ENCODE measurements at places on chromosomes 4 and X.

DNA sequence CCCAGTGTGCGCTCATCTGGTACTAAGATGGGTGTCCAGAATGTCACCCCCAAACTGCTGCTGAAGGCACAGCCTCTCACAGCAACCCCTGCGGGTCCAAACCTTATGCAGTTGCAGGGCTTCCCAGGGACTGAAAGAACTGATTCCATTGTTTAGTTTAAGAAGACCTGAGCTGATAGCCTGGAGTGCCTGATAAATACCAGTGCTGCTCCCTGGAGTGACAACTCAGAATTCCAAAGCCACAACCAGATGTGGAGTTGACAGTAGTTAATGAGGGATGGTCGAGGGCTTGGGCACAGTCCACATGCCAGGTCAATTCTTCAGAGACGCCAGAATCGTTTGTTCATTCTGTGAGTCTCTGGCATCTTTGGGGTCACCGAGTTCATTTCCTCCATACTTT lies 71.2 kb downstream of the LNX1 start:
- DNase-seq, result no peak

GRCh38 chr4:34105311-34105710 lies 2139.0 kb downstream of the ARAP2 start:
- no peak for DNase-seq

GRCh38 chr4:166842795-166843261 lies 391.5 kb downstream of the SPOCK3 start:
- DNase-seq, result no peak

DNA sequence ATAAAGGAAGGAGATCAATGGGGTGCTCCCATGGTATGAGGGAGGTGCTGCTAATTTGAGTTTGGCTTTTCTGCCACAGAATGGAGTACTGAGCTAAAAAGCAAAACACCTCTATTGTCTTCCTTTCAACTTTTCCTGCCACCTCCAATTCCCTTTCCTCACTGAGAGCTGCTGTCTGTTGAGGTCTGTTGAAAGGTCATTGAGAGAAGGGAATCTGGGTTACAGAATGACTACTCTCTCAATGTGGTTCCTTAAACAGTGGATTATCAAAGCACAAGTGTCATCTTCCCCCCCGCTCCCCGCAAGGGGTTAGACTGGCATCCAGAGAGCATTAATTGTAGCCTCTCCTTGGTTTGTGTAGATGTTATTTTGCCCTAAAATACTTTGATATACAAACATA lies 10.7 kb downstream of the USP9X start:
- DNase-seq, result no peak

GRCh38 chr4:173171098-173171497 lies 2.5 kb downstream of the GALNT7 start:
- DNase-seq, result no peak

DNA sequence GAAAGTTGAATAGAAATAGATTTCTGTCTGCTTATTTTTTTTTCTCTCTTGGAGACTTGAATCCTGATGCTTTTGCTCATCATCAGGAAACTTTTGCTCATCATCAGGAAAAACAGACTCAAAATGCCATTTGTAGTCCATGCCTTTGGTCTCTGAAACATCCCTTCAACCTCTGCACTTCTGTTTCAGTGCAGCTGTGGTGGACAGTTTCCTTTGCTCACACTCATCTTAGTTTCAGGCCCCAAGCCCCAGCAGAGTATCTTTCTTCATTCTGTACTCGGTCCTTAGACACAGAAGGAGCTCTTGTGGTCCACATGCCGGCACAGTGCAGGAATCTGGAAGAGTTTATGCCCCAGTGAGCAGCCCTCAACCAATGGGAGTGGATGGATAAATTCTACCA lies 337.9 kb downstream of the PPP3CA start:
- DNase-seq, result no peak

DNA sequence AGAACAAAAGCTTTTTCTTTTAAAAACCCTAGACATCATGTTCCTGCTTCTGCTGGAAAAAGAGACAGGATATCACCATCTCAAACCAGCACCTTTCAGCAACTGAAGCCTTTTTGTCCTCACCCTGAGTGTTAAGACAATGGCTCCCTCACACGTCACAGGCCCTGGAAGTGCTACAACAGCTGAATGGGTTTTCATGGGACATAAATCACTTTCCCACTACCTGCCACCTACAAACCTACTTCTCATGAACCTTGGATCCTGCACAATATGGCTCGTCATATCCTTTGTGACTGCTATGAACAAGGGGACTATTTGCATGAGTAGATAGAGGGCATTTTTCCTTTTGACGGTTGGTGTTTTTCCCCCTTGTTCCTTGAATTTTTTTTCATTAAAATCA lies 93.6 kb downstream of the TSPAN5 start:
- no peak for DNase-seq

GRCh38 chrX:8711401-8711800 lies 20.5 kb downstream of the ANOS1 start:
- DNase-seq, result no peak

GRCh38 chr4:114279711-114280110 lies 300.3 kb upstream of the ARSJ start:
- DNase-seq, result no peak

GRCh38 chr4:181905708-181906107 lies 337.5 kb upstream of the TENM3 start:
- no peak for DNase-seq

DNA sequence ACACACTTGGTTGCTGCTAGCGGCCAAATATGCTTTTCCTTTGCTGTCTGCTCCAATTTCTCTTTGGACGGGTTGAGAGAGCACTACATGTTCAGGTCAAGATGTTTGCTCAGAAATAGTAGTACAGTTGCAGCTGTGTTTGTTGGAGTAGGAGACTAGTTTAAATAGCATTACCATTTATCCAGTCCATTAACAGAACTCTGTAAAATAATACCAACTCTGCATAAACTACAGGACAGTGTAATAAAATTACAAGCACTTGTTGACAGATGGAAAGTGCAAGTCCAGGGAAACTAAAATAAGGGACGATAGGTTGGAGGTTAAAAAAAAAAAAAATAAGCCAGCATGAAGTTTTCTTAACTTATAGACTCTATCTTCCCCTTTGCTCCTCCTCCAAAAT lies 20.2 kb downstream of the SLIT2 start:
- DNase-seq, result no peak

DNA sequence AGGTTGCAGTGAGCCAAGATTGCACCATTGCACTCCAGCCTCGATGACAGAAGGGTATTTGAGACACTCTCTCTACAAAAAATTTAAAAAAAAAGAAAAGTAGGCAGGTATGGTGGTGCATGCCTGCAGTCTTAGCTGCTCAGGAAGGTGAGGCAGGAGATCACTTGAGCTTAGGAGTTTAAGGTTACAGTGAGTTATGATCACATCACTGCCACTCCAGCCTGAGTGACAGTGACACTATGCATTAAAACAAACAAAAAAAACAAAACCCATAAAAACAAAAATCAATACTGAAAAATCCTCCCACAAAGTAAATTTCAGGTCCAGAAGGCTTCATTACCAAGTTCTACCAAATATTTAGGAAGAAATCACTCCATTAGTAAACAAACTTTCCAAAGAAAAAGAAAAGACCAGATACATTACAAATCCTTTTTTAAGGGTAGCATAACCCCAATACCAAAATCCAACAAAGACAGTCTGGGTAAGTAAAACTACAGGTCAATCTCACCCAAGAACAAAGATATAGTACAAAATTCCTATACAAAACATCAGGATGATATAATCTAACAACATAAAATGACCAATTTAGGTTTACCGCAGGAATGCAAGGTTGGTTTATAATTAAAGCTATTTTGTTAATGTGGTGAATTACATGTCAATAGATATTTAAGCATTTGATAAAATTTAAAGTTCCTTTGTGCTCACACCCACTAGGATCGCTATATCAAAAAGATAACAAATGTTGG lies 11.7 kb downstream of the NELFA start:
- no peak for DNase-seq

- DNase-seq, result no peak
These were observed 377.6 kb upstream of the GATB start for GRCh38 chr4:152138451-152138850.

DNA sequence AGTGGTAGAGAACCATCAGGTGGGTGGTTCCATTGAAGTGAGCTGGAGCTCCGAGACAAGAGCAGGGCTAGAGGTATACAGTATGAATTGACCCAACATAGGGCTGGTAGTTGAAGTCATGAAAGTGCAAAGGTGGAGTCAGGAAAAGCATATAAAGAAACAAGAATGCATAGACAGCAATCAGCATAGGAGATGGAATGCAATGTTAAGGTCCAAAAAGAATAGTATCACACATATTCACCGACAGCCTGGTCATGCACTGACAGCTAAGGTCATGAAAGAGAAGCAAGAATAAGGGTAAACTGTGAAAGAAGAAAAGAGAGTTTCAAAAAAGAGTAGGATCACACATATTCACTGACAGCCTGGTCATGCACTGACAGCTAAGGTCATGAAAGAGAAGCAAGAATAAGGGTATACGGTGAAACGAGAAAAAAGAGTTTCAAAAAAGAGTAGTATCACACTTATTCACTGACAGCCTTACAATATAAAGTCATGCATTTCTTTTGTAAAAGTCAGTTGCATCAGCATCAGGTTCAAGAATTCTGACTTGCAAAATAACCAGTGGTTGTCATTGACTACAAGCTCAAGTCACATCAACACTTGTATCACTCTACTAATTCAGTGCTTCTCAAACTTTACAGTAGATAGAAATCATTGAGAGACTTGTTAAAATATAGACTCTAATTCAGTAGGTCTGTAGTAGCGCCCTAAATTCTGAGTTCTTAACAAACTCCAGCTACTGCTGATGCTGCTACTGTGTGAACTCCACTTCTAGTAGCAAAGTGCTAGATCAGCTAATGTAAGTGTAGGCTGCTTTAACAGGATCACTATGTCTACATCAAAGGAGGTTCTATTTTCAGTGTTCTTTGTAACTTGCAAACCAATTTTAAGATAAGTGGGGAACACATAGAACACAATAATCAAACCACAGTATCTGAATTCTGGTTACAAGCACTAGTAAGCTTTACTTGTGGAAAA lies 221.9 kb downstream of the PDGFC start:
- no peak for DNase-seq

GRCh38 chr4:140875746-140876452 lies 119.7 kb upstream of the TBC1D9 start:
- DNase-seq, result no peak

GRCh38 chr4:144302704-144303536 lies 162.4 kb upstream of the GYPA start:
- DNase-seq, result no peak

GRCh38 chr4:20299515-20299914 lies 47.8 kb downstream of the SLIT2 start:
- DNase-seq, result no peak

DNA sequence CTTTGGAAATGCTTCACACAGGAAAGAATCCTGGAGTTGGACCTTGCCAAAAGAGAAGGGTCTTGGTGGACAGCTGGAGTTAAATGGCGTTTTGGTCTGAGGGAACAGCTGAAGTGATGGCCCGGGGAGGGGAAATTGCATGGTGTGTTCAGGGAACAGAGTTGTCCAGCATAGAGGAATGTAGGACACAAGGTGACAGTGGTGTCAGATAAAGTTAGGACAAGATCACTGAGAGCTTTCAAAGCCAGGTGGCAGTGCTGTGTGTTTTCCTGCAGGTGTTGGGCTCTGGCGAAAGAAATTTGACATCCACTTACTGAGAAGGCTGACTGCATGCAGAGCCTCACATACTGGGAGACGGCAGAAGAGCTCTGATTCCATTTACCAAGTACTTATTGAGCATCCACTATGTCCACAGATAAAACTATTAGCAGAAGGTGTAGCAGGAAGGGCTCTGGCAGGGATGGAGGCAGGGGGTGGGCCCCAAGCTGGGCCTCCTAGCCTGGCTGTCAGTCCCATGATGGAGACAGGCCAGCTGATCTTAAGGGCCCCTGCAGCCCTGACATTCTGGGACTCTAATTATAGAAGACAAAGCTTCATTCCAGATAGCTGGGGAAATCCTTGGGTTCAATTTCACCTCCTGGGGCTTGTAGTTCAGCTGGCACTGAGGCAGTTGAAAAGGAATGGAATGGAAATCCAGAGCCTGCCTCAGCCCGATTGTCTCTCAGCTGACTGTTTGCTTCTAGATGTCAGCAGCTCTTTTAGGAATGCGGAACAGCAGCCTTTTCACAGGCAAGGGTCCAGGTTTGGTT lies 150.2 kb upstream of the MAMLD1 start:
- no peak for DNase-seq

GRCh38 chr4:173288698-173289352 lies 45.3 kb downstream of the HMGB2 start:
- no peak for DNase-seq
